Activated CD4-positive, alpha-beta T cell treated with anti-CD3 and anti-CD28 coated beads, Interleukin-2, amount 50 U/mL, for 16 hours (primary cell): ENCODE measurements at places on chromosomes 12 and 14.

- no peak for DNase-seq
Observed at GRCh38 chr12:74626397-74626796, 88.8 kb downstream of the ATXN7L3B start.

GRCh38 chr12:11805043-11805442 lies 155.6 kb downstream of the ETV6 start:
- DNase-seq: no peak

DNA sequence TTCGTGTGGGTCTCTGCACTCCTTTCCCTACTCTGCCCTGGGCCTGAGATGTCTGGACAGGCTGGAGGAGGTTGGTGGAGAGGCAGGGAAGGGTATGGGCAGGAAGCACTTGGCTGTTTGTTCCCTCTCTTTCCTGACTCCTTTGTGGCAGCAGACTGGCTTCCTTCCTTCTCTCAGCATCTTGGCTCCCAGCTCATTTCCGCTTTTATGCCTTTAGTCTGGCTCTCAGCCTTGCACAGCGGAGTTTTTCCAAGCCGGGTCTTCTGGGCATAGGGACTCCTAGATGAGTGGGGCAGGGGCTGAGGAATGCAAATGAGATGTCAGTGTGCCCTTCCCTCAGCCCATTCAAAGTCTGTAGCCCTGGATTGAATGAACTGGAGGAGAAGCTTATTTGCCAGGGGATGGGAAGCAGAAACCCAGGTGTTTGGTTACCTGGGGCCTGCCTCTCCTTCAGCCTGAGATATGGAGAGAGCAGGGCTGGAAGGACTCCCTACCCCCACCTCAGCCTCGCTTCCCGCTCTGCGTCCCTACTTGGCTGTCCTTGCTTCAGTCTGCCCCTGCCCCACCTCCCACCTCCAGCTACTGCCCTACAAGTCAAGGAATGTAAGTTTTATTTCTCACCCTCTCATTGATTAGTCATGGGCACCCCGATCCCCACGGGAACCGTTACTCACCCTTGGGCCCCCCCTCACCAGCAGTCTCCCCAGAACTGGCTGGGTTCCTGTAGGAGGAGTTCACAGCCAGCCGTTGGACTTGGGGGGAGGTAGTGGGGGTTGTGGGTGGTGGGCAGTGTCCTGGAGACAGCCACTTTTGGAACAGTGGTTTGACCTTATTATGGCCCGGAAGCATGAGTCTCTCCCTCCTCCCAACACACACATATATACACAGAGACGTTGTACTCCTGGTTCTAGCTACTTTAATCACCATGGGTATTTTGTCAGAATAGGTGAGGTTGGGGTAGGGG lies 9.3 kb upstream of the ITGA5 start:
- no peak for DNase-seq

DNA sequence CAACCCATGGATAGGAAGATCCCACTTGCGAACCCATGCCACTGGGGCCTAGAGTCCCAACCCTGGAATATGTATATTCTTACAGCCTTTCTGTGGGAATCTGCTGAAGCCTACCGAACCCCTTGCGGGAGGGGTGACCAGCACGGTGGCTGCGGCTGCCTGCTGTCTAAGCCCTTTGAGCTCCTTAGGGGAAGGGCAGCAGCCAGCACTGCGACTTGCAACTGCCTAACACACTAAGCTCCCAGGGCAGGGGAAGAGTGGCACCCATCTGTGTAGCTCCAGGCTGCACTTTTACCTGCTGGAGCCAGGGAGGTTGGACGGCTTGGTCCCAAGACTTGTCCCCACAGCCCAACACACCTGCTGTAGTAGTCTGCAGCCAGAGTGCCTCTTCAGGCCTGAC lies 1968.7 kb upstream of the FLRT2 start:
- DNase-seq: no peak

- DNase-seq: no peak
Observed at GRCh38 chr12:25200703-25201102, 5.7 kb downstream of the ETFRF1 start.

DNA sequence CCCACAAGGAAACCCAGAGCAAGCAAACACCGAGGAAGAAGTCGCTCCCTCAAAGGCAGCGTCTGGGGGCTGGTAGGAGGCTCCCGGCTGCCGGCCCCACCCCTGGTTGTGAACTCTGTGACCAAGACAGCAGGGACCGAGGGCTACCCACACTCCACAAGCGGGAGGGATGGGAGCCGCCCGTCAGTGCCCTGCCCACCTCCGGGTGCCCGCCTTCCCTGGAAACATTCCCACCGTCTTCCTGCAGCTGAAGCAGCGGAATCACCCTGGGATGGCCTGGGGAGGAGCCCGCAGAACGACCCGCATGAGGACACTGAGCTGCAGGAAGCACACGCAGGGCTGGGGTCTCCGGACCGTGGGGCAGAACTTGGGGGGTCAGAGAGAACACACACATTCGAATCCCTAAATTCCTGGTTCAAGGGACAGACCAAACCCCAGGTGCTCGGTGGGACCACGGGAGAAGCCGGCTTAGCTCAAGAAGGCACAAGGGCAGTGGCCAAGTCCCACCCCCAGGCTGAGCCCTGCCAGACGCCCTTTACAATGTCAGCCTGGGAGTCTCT lies 33.5 kb upstream of the C14orf180 start:
- DNase-seq: no peak

DNA sequence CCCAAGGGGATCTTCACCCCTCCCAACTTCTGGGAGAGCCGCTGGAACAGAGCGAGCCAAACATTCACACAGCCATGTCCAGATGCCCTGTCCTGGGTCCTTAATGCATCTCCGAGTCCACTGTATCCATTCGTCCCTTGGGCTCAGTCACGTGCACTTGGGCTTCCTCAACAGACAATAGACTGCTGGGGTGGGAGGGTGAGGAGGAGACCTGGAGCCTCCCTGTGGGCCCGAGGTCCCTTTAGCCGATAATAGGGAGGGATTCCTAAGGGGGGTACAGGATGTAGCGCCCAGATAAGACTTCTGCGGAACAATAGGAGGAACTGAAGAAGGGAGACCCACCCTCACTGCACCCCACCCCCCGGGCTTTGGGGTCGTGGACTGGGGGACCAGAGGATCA lies 6.7 kb downstream of the ARHGEF25 start:
- DNase-seq: no peak

DNA sequence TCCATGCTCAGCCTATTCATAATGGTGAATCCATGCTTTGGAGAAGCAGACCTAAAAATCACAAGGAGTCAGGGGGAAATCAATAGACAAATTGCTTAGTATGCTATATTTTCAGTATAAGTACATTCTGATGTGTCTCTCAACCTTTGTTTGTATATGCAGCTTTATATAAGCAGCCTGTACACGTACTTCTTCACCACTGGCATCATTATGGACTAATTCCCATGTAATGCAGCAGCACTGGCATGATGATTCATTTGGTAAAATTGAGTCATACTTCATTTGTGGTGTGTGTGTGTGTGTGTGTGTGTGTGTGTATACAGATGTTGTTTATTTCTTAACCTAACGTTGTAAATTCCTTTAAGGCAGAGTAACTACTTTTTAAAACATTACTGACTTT lies 10.9 kb downstream of the DCP1B start:
- peak; percentile 79 for DNase-seq

- no peak for DNase-seq
Observed at GRCh38 chr12:130590685-130591084, 125.4 kb downstream of the RIMBP2 start.

DNA sequence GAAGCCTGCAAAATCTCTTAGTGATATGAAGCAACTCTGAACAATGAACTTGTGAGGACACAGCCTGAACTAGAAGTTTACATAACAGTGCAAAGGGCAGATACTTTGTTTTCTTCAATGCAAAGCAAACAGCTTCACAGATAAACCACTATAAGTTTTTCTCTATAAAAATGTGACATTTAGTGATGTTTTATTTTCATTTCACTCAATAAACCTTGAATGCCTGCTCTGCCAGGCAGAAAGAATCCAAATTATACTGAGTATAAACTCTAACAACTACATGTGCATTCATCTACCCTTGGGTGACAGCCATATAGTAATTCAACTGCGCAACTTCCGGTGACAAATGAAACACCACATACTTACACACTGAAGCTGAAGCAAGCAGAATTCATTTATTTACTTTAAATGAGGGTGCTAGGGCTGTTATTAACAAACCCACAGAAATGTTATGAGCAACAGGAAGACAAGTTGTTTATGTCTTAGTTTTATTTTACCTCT lies 10.3 kb downstream of the DCP1B start:
- DNase-seq: peak; percentile 77

GRCh38 chr14:104440297-104440956 lies 139.1 kb upstream of the C14orf180 start:
- DNase-seq: no peak

DNA sequence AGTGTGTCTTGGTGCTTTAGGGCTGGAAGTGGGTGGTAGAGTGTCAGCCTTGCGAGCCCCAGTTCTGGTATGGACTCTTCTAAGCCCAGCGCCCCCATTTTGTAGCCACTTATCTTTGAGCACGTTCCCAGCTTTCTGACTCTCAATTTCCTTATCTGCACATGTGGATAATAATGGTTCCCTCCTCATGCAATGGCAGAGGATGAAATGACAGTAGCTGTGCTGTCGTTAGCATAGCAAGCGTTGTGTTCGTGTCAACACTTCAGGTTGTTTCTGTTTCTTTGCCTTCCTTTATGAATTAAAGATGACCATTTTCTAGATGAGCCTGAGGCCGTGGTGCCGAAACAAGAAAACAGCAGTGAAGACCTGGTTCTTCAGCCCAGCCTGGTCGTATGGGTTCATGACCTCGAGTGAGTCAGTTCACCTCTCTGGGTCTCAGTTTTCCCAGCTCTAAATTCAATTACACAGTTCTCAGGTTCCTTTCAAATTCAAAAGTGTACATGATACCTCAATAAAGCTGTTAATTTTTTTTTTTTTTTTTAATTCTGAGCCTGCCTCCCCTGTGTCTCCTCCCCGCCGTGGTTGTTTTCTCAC lies 233.0 kb downstream of the SLC41A2 start:
- DNase-seq: no peak

DNA sequence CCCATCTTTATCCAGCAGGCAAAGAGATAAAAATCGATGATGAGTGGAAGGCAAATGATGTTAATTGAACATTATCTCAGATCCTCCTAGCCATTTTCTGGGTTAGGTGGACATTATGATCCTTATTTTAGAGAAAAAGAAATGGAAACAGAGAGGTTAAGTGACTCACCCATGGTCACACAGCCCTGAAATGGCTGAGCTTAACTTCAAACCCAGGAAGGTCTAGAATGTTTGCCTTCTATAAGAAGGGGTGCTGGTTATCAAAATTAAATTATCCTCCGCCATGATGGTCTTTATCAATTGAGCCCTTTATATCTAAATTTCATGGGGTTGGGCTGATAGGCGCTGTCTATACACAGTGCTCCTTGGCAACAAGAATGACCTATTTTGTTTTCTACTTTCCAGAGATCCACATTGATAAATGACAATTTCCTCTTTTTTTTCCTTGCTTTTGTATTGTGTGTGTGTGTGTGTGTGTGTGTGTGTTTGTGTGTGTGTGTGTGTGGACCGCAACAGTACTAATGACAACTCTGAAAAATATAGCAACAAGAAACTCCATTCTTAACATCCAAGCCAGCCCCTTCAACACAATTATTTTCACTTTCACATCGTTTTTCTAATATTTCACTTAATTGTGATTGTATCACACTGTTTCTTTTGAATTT lies 571.9 kb downstream of the VRK1 start:
- no peak for DNase-seq

DNA sequence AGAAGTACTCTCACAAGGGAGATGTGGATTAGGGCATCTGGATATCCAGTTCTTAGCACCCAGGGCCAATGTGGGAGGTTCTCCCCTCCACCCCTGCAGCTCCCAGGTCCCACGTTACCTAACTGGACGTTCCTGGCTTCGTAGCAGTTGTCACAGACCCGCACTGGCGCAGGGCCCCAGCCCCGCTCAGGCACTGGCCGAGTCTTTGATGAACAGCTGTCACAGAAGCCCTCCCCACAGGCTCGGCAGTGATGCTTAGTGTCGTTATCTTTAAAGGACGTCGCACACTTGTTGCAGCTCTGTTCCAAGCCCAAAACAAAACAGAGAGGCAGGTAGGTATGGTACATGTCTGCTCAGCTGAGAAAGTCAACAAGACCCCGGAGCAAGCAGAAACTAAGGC lies 48.4 kb downstream of the DCAF4 start:
- DNase-seq: no peak

GRCh38 chr12:108116699-108117098 lies 12.4 kb upstream of the WSCD2 start:
- DNase-seq: no peak

DNA sequence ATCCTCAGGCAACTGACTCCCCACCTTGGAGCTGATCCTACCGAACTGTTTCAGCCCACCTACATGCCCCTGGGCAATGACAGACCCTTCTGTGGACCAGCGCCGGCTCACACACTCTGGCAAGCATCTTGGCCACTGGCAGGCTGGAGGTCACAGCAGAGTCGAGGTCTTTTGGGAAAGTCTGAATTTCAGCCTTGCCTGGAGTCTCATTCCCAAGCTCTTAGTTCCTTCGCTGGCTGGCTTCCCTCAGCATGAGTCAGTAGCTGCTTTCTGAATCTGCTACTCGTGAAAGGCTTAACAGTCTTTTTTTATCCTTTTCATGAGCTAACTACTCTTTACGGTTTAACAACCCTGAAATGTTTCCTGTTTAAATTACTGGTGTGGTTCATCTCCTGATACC lies 44.5 kb downstream of the ASCL4 start:
- no peak for DNase-seq

- no peak for DNase-seq
Observed at GRCh38 chr12:88549929-88550328, 30.3 kb downstream of the KITLG start.

GRCh38 chr12:84537666-84538065 lies 374.9 kb downstream of the SLC6A15 start:
- no peak for DNase-seq

- no peak for DNase-seq
Observed at GRCh38 chr12:2960390-2960956, 1.3 kb downstream of the TEAD4 start.

DNA sequence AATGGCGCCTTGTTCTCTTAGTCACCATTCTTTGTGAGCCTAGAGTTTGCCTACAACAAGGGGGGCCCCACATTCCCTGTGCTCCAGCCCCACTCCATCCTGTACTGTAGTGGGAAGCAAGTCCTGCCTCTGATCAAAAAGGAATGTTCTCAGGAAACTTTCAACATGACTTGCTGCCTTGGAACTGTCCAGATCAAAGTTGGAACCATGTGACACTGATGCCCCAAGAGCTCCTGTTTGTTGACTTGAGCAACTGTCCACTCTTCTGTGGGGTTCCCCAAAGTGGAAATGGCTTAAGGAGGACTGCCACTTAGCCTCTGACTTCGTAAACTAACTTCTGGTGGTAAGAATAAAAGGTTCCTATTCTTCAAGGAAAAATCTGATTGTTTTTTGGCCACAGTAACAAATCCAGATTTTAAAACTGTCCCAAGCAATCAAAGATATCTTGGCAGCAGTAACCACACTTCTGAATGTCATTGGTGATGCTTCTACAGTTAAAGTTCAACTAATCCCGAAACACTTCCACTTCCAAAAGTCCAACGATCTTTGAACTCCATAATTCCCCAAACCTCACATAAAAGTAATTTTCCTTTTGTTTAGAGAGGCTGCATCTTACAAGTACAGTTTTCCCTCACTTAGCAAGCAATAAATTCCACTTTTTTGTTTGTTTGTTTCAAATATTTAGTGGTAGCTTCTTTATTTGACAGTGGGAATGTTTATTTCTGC lies 67.2 kb downstream of the PAH start:
- no peak for DNase-seq

- DNase-seq: no peak
Observed at GRCh38 chr12:42660117-42660516, 70.6 kb upstream of the PRICKLE1 start.

- no peak for DNase-seq
Observed at GRCh38 chr12:61667676-61668075, 592.5 kb upstream of the USP15 start.
